Stimulated activated CD8-positive, alpha-beta memory T cell treated with anti-CD3 and anti-CD28 coated beads, Interleukin-2, amount 100 ng/mL, for 1 hour (primary cell): ENCODE measurements at places on chromosomes 16 and 17.

DNA sequence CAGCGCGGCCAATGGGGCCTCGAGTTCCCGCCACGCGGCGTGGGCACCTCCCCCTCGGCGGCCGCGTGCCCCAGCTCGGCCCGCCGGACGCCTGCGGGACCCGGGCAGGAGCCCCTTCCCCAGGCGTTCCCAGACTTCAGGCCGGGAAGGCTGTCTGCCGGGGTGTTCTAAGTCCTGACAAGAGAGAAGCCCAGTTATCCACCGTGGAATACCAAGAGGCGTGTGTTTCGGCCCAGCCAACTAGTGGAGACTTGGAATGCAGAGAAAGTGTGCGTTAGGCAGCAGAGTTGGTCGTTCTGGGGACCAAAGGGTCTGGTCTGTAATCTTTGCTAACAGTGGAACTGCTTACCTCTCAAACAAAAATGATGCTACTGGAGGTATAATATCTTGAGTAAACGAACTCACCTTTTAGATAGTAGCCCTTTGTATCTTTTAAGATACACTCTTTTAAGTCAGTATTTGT, 251 bp upstream of the HSF5 start:
- no peak for DNase-seq

DNA sequence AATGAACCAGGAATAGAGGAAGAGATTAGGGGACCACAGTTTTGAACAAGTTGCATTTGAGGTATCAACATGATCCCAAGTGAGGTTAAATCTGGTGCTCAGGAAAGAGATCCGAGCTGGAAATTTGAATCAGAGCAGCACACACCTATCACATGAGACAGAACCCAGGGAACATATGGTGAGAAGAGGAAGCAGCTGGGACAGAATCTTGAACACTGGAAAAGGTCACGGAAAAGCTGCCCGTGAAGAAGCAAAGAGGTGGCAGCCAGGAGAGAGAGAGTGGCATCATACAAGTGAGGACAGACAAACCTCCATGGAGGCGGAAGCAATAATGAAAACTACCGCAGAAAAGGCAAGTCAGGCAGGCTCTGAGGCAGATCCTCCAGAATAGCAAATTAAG, 36.1 kb downstream of the USP31 start:
- DNase-seq: no peak

DNA sequence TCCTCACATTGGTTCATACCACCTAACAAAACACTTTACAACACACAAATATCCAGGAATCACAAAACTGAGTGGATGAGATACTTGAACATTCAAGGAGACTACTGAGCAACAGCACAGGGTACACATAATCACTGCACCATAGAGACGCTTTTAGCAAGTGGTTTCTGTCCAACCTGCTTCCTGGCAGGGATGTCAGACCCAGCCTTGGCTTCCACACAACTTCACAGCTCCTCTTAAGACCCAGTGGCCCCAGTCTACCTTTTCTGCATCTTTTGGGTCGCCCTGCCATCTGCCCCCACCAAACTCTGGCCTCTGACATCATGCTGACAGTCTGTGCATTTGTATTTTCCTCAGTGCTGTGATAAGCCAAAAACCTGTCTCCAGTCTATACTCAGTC, 5.9 kb upstream of the CORO6 start:
- DNase-seq: no peak

GRCh38 chr17:16887523-16888095, 84.3 kb downstream of the TNFRSF13B start:
- DNase-seq: no peak

DNA sequence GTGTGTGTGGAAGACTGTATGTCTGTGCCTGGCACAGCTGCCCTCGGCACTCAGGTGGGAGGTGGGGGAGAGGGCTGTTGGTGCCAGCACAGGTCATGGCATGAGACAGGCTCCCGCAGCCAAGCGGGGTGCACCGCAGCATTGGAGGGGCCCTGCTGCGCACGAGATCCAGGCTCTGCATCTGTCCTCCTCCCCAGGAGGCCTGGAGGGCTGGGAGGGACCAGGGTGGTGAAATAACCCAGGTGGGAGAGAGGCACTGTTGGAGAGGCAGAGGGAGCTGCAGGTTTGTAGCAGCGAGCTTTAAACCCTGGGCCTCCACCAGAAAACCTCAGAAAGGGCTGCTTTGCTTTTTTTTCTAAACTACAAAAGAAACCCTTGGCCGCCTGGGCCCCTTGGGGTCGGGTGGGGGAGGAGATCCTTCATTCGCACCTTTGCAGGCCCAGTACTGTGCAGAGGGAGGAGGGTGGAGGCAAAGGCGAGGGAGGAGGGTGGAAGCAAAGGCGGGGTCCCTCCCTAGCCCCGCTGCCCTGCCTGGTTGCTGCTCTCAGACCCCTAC, 241.7 kb downstream of the SEC14L1 start:
- DNase-seq: no peak

GRCh38 chr16:23384878-23385277, 68.1 kb downstream of the COG7 start:
- no peak for DNase-seq

DNA sequence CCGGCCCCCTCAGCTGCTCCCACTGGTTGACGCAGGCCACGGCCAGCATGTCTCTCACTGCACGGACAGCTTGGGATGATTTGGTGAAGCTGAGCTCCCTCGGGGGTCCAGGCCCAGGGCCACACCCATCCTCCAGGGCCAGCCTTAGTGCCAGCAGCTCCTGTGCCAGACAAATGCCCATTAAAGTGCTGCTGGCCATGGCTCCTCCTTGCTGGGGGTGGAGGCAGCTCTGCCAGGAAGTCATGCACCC, 2.5 kb downstream of the TRIM47 start:
- no peak for DNase-seq
